ENCODE measurements at places on chromosomes 12 and 14.

- DNase-seq, result peak; percentile 95
Measured at GRCh38 chr14:76203086-76204001, 51.6 kb downstream of the GPATCH2L start.

GRCh38 chr12:86148612-86149011 is 107.6 kb downstream of the MGAT4C start:
- DNase-seq, result no peak

- DNase-seq, result peak; percentile 43
Measured at GRCh38 chr12:112148031-112148513, 22.7 kb downstream of the TRAFD1 start.

- DNase-seq, result no peak
Measured at GRCh38 chr12:109169262-109169661, 52.9 kb downstream of the ACACB start.

GRCh38 chr14:24372701-24373416 is 4.9 kb downstream of the NFATC4 start:
- DNase-seq, result no peak

DNA sequence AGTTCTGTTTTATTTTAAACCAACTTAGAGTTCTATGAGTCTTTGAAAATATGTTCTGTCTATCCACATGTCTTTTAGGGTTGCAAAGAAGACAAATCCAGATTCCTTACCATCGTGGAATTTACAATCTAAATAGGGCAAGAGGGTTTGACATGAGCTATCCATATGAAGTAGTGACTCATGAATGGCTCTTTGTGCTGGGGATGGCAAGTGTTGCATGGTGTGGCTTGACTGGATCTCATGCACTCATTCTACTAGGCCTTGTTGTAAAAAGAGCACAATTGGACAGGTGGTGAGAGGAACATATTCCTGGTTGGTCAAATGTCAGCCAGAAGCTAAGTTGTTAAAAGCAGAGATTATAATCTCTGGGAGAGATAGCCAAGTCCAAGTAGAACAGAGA is 509.1 kb downstream of the DIO2 start:
- DNase-seq, result no peak
